ENCODE measurements at places on chromosomes 6 and 20.

DNA sequence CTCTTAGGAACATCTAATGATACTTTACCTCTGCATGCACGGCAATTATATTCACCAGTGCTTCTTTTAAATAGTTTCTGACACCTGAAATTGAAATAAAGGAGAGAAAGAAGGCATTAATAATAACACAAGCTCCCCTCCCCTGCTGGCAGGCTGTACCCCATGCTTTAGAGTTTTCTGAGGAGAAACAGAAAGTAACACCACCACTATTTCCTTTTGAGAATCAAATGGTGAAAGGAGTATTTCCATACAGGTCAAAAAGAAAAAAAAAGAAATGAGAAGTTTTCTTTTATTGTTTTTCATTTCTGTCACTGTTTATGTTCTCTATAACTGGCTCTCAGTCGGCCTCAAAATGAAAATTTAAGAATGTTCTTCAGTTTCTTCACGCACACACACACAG lies 108.1 kb downstream of the IRF4 start:
- DNase-seq: no peak

- no peak for DNase-seq
Measured at GRCh38 chr6:13278991-13279390, 49.3 kb downstream of the TBC1D7 start.

DNA sequence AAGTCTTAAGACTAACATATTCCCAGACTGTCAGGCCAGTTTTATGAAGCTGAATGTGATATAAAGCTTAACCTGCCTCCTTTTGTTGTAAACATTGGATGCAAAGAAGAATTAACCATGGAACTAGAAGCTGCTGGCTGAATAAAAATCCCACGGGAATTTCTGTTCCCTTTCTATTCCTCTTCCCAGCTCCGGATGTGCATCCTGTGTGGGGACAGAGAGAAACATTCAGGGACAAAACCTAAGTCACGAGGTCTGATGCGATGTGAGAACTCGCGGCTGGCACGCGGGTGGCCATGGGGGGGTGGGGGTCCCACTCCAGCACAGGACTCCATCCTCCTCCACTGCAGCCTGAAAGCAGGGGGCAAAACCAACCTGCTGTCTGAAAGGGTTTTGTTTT lies 32.2 kb downstream of the RAMACL start:
- DNase-seq: no peak

- DNase-seq: no peak
Measured at GRCh38 chr6:33161354-33162331, 30.6 kb downstream of the COL11A2 start.

GRCh38 chr6:31834367-31835250 lies 7.1 kb downstream of the HSPA1B start:
- DNase-seq: peak; percentile 21

- no peak for DNase-seq
Measured at GRCh38 chr6:42131531-42131930, 10.9 kb downstream of the C6orf132 start.

GRCh38 chr6:120303527-120303926 lies 954.0 kb upstream of the MAN1A1 start:
- DNase-seq: no peak

GRCh38 chr6:46651006-46651405 lies 1.6 kb downstream of the CYP39A1 start:
- no peak for DNase-seq

DNA sequence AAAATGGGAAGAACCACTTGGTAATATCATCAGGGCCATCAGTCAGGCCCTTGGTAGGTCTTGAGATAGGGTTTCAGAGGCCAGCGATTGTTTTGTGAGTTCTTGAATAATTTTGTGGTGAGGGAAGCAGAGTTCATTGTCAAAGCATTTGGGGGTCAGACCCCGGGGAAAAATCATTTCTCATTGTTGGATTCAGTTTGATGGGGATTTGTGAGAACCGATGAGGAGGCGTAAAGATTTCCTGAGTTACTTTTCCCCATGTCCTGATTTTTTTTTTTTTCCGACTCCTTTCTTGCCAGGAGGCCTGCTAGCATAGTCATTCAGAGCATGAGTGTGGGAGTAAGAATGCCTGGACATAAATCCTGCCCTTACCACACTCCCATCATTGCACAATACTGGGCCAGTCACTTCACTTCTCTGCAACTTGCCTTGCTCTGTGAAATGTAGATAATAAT lies 60.3 kb downstream of the TSHZ2 start:
- no peak for DNase-seq

DNA sequence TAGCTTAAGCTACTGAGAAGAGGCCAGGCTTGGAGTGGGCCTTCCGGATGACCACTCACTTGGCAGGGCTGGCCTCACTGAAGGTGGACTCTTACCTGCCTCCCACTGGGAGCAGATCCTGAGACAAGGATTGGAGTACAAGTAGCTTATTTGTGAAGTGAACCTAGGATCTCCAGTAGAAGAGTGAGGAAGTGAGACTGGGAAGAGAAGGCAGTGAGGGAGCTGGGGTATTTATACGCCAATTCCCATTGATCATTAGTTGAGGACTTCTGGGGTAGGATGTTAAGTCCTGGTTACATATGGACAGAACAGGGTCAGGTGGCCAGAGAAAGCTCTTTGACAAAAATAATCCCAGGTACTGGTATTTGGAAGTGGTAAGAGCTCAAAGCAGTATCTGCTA lies 32.3 kb upstream of the RNF24 start:
- DNase-seq: no peak

GRCh38 chr6:2129182-2129621 lies 116.2 kb downstream of the GMDS start:
- no peak for DNase-seq

- DNase-seq: no peak
Measured at GRCh38 chr6:146423452-146423851, 120.2 kb upstream of the RAB32 start.

- no peak for DNase-seq
Measured at GRCh38 chr6:110116258-110116657, 63.2 kb downstream of the WASF1 start.

DNA sequence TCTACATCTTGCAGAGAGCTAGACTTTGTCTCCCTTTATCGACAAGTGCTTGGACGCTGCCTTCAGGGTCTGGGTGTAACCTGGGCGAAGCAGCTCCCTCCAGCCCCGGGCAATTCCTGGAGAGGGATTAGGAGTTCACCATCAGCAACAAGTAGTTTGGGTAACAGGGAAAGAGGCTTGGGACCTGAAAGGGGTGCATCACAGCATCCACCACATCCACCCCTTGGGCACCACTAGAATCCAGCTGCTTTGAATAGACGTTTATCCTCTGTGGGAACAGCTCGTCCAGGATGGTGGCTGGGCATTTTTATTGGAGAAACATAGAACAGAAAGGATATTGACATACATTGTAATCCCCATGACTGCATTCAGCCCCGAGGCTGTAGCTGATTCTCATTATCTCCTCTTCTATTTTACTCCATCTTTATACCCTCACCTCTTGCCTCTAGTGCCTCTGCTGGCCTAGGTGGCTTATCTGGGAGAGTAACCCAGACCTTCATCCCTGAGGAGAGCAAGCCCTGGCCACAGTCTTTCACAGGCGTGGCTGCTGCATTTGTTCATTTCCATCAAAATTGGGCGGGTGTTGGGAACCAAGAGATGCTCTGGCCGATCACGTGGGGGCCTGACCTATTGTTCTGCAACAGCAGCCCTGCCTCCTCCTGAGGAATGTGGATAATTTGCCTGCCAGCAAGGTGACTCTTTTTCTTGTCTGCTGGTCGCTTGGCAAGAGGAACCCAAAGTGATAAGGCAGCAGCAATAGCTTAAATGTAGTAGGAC lies 109.2 kb upstream of the RALGAPA2 start:
- no peak for DNase-seq

- DNase-seq: no peak
Measured at GRCh38 chr6:134147034-134147533, 94.7 kb upstream of the SLC2A12 start.

GRCh38 chr20:19908576-19908975 lies 108.6 kb upstream of the NAA20 start:
- DNase-seq: no peak

DNA sequence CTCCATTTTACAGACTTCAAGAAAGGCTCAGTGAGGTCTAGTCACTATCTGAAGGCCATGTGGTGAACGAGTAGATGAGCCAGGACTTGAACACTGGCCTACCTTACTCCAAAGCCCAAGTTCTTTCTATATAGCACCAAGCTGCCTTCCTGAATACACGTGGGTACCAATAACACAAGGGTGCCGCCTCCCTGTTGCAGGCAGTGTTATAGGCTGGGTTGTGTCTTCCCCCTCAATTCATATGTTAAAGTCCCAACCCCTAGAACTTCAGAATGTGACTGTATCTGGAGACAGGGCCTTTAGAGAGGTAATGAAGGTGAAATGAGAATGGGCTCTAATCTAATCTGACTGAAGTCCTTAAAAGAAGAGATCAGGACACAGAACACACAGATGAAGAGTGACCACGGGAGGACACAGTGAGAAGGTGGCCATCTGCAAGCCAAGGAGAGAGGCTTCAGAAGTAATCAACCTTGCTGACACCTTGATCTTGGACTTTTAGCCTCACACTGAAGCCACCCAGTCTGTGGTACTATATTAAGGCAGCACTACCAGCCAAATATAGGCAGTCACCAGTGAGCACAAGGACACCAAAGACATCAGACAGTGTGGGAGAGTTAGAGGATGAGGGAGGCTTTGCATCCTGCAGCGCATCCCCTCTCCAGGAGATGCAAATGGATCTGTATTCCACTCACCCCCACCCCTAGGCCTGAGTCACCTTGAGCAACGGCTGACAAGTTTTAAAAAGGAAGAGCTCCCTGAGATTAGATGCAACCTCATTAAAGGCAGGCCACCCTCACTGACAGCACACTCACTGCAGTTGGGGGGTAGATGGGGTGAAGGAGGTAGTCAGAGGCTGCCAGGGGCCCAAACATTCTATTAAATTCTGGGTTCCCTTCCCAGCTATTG lies 40.9 kb upstream of the LYRM2 start:
- no peak for DNase-seq

DNA sequence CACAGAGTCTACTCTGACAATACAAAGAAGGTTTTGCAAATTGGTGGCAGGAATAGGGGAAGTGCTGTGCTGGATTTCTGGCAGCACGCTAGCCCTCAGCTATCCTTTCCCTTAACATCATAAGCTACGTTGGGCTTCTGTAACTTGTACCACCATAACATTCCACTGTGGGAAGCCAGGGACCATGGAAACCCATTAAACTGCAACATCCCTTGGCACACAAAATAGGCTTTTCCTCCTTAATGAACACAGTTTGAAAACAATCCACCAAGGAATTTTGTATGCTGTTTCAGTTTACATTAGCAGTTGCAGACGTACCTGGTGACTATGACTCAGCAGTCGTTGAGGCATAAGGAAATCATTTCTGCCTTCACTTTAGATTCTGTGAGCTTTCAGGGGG lies 203.9 kb upstream of the RAB32 start:
- no peak for DNase-seq

- DNase-seq: no peak
Measured at GRCh38 chr6:130529569-130530149, 163.8 kb downstream of the TMEM200A start.
